Caco-2 (cell line): ENCODE measurements at places on chromosomes 6 and 20. TPM values are rescaled to one million over a fixed set of nuclear protein-coding genes. Genes with fewer than 3 reads are reported as not detected.

The CCN5 gene
- not detected in 2 replicates for total RNA-seq

DNA sequence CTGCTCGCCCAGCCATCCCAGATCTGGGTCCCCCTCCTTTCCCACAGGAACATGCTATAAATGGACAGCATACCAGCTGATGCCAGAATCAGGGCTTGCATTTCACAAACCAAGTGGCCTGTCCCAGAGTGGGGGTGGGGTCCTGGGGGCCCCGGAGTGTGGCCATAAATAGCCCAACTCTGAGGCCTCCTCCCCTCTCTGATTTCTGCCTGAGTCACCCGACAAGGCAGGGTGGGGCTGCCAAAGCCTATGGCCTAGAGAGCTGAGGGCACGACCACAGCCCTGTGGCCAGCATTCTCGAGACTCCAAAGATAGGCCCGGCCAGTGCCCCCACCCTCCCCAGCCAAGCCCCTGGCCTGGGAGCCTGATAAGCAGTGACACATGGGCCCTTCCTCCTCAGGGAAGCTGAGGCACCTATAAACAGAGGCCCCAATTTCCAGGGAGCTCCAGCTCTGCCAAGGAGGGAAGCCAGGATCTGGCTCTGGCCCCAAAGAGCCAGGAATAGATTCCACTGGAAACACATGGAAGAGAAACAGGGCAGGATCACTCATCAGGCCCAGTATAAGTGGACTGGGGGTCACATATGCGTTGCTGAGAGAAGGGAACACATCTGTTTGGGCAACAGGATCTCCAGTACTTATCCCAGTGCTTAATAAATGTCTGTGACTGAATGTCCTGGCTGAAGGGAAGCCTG, 20.3 kb downstream of the SNTA1 start:
- DNase-seq, result peak; percentile 72

The DPPA5 gene
- not detected in 2 replicates for total RNA-seq

DNA sequence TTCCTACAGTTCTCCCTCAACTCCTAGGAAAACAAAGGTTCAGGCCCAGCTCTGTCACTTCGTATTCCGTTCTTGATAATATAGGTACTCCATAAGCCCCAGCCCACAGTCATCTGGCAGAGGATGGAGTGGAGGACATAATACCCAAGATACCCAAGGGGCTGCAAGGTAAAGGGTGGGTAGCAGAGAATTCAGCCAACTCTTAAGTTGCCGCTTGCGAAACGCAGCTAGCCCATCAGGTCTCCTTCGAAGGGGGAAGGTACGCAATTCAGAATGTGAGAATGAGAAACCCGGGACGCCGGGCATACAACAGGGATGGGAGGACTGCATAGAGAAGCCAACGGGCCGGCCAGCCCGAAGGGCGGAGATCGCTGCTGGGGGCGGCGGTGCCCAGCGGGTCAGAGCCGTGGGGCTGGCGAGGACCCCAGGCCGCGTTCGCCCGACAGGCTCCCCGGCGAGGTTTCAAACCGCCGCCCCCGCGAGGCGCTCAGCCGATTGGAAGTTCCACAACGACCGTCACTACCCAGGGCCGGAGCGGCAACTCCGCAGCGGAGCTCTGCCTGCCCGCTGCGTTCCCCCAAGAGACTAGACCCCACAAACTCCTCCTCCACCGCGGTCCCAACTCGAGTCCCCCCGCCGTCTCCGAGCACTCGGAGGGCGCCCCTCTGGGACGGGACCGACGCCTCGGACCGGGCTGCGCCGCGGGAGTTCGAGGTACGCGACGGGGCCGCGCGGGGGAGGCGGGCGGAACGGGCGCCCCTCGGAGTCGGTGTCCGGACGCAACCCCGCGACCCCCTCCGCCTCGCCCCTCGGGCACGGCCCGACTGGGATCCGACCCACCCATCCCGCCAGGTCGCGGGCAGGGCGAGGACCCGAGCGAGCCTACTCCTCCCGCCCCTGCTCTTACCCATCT, 911 bp downstream of the CDK19 start:
- DNase-seq, result peak; percentile 32

The ENPP5 gene
- total RNA-seq, result 1.4 and 2.3 TPM in 2 replicates

- DNase-seq, result no peak
Observed at GRCh38 chr6:89385846-89386245, 26.2 kb downstream of the RRAGD start.

GRCh38 chr20:50327666-50328065, 137.0 kb downstream of the CEBPB start:
- no peak for DNase-seq

The WFDC10B gene
- total RNA-seq, result not detected in 2 replicates

The GRM4 gene
- total RNA-seq, result 0.09 TPM in 1 of 2 replicates, not detected in the other

DNA sequence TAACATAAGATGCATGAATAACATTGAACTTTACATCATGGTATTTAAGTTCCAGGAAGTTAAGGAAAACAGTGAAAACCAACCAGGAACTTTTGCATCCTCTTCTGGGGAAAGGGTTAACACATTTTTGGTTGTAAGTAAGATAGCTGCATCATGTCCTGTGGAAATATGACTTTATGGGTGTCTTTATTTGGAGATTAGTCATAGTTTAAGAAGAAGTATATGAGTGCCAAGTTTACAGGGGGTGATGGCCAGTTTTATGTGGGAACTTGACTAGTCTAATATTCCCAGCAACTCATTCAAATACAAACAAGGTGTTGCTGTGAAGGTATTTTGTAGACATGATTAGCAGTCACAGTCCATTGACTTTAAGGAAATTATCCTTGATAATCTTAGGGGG, 78.0 kb downstream of the PDE10A start:
- DNase-seq, result no peak

DNA sequence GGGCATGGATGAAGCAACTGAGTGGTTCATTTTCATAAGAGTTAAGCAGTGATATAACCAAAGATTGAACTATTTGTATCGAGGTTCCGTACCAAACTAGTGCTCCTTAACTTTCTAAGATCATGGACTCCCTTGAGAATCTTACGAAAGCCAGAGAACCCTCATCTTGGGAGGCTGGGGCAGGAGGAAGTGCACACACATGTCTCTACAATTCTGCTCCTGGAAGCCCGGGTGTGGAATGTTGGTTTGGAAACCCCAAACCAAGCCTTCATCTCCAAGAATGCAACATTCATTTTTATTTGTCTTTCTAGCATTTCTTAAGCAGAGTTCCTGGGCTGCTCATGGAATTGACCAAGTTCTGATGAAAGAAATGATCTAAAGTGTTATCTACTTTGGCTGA, 250.5 kb upstream of the PRND start:
- DNase-seq, result no peak

DNA sequence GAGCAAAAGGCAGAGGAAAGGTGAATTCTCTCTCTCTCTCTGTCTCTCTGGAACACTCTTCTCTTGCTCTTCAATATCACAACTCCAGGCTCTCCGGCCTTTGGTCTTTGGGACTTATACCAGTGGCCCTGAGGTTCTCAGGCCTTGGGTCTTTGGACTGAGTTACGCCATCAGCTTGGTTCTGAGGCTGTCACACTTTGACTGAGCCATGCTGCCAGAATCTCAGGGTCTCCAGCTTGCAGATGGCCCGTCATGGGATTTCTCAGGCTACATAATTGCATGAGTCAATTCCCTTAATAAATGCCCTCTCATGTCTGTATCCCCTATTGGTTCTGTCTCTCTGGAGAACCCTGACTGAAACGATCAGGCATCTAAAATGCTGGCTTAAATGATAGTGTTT, 12.9 kb downstream of the BTN2A1 start:
- DNase-seq, result no peak

The RAD21L1 gene
- not detected in 2 replicates for total RNA-seq

The ADRM1 gene
- total RNA-seq, result 261 and 263 TPM in 2 replicates

The MRPS10 gene
- total RNA-seq, result 32.3 and 38.6 TPM in 2 replicates

GRCh38 chr6:6003621-6004366, 2.9 kb downstream of the NRN1 start:
- no peak for DNase-seq

GRCh38 chr6:1609041-1609647, 571 bp upstream of the FOXC1 start:
- DNase-seq, result peak; percentile 54

DNA sequence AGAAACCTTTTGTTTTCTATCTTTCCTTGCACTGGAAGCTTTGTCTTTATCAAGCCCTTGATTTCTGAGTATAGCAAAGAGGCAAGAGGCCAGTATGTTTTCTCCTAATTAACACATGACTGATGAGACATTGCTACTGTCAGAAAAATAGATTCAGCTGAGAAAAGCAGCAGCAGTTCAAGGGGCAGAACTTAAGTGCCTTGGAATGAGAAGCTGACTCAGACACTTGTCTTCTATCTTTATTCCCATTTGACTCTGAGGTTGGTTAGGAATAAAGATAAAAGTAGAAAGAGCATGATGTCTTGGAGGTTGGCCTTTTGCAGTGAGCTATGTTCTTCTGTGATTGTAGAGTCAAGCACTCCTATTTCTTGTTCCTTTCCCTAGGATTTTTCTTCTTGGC, 79.1 kb upstream of the MAN1A1 start:
- no peak for DNase-seq

DNA sequence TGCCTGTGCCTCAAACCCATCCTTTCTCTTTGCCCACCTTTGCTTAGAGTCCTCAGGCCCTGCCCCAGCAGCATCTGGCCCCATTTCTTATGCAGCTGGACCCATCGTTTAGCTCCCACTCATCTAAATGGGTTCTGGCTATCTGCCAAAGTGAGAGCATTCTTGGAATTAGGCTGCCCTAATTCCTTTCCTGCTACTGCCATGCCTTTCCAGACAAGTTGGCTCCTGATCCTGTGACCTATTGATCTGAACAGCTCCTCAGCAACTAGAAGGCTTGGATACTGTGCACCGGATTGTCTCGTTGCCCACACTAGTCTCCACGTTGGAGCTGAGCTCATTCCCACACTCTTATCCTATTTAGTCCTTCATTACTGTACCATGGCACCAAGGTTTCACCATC, 22.9 kb downstream of the DZANK1 start:
- DNase-seq, result no peak

GRCh38 chr6:76774781-76775384, 688.4 kb downstream of the HTR1B start:
- DNase-seq, result no peak

DNA sequence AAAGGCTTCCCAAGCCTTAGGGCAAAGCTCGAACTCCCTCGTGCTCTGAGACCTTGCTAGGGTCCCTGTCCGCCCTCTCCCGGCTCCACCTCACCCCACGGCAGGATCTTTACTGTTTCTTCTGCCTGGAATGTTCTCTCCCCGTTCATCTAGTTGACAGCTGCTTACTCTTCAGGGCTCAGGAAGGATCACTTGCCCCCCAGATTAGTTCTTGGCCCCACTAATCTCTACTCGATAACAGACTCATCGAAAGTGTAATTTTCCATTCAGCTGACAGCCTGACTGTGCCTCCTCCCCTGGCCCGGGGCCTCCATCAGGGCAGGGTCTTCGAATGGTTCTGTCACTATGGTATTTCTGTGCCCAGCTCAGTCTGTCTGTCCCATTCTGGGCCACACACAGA, 3.1 kb downstream of the MAP1LC3A start:
- DNase-seq, result no peak

DNA sequence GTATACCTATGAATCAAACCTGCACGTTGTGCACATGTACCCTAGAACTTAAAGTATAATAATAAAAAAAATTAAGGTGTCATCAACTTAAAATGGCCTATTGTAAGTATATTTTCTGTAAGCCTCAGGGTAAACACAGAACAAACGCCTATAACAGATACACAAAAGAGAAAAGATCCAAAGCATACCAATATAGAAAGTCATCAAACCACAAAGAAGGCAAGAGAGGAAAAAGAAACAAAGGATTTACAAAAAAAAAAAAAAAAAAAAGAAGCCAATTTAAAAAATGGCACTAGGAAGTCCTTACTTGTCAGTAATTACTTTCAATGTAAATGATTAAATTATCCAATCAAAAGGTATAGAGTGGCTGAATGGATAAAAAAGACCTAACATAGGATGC, 24.6 kb upstream of the ASF1A start:
- no peak for DNase-seq

The GRM1 gene
- not detected in 2 replicates for total RNA-seq

DNA sequence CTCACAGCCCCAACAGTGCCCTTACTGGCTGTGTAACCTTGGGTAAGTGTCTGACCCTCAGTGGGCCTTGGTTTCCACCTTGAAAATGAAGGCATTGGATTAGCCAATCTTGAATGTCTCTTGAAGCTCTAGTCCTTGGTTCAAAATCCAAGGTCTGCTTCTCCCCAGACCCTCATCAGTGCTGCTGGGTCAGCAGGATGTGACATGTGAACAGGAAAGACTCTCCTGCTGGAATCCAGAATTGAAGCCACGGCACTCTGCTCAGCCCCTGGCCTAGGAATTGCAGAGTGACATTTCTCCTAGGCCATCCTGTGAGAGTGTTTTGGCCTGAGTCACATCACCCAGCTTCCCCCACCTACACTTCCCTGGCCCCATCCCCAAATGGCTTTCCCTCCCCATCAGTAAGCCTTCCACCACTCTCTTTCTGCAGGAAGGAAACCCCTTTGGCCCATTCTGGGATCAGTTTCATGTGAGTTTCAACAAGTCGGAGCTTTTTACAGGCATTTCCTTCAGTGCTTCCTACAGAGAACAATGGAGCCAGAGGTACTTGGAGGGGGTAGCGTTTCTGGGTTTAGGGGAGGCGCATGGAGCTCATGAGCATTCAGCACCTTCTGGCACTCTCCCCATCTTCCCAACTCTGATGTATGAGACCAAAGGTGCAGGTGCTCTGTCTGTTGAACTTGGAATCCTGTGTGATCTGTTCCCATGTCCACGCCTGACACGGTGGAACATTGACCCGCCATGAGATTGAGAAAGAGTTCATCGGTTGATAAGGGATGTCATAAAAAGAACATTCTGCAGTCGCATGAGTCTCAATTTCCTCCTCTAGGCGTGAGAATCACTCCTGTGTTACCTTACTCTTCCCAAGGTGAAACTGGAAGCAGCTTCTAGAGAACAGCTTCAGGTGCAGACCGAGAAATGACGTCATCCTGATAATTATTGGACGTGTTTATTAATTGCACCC, 8.8 kb downstream of the POFUT1 start:
- no peak for DNase-seq

The MUC21 gene
- total RNA-seq, result not detected in 2 replicates

The PMEPA1 gene
- total RNA-seq, result 3.3 and 3.7 TPM in 2 replicates

GRCh38 chr6:44100088-44100550, 27.1 kb downstream of the MRPL14 start:
- DNase-seq, result peak; percentile 60

DNA sequence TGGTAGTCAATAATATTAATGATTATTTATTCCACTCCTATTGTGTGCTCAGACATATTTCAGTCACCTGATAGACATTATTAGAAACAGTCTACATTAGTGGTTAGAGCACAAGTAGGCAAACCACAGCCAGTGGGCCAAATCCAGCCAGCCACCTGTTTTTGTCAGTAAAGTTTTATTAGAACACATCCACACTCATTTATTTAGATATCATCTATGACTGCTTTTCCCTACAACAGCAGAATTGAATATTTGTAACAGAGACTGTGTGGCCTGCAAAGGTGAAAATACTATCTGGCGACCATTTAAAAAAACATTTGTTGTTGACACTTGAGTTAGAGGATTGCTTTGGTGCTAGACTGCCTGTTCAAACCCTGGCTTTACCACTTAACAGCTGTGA, 220.0 kb upstream of the ZFP64 start:
- DNase-seq, result no peak
